ENCODE measurements at places on chromosomes 5 and 9.

GRCh38 chr5:173680660-173681242 is 64.3 kb upstream of the BOD1 start:
- DNase-seq: no peak

GRCh38 chr5:107567901-107568671 is 102.7 kb downstream of the EFNA5 start:
- DNase-seq: no peak

DNA sequence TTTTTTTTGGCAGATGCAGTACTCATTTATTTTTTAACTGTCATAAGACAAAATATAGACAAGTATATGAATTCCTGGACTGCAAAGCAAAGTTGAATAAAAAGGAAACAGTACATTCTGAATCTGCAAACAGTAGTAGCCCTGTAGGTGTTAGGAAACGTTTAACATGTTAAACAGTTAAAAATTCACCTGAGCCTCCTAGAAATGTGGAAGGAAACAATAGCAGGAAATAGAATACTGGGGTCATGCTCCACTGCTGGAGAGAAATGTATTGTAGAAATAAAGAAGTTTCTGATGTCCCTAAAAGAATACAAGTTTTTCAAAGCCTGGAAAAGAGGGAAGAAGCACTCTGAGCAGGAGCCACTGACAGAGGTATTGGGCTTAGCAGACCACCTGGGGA is 866.0 kb downstream of the PTPRD start:
- DNase-seq: no peak

- no peak for DNase-seq
These were observed 5.5 kb downstream of the ARHGEF28 start for GRCh38 chr5:73631500-73631899.

DNA sequence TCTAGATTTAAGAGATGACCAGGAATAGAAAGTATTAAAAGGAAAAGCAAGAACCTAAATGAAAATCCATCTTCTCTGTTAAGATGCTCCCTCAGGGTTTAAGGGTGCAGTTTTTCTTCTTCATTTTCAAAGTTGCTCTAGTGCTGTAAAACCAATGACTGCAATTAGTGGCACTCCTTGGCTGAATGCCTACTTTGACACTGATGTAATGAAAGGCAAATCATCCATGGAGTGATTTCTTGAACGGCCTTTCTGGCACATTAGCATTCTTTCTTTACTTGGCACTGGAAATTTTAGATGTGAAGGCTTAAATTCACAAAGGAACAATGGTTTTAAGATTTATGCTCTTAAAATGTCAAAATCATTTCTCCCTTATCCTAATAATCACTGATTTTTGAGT is 19.3 kb upstream of the ISCA1 start:
- no peak for DNase-seq

DNA sequence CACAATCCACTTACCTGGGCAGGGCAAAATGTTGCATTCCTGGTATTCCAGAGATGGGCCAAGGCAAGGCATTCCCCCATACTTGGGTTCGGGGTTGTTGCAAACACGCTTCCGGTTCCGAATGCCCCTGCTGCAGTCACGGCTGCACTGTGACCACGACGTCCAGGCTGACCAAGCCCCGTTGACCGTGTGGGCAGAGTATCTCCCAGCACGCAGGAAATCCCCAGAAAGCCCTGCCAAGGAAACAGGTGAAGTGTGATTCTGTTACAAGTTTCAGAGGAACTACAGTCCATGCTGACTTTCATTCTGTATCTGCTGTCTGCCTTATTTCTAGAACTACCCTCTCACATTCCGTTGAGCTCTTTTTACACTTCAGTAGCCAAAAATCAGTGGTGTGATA is 483.0 kb downstream of the SEMA5A start:
- DNase-seq: no peak

GRCh38 chr5:146560205-146560812 is 44.3 kb upstream of the GPR151 start:
- DNase-seq: no peak

GRCh38 chr9:20409321-20410092 is 212.8 kb downstream of the MLLT3 start:
- no peak for DNase-seq

GRCh38 chr5:6340100-6340499 is 38.2 kb downstream of the MED10 start:
- DNase-seq: no peak

GRCh38 chr9:121837113-121837961 is 185.9 kb downstream of the DAB2IP start:
- DNase-seq: no peak

- no peak for DNase-seq
These were observed 103.6 kb upstream of the SHB start for GRCh38 chr9:38172586-38172985.

GRCh38 chr9:135813671-135814290 is 93.6 kb downstream of the CAMSAP1 start:
- no peak for DNase-seq

DNA sequence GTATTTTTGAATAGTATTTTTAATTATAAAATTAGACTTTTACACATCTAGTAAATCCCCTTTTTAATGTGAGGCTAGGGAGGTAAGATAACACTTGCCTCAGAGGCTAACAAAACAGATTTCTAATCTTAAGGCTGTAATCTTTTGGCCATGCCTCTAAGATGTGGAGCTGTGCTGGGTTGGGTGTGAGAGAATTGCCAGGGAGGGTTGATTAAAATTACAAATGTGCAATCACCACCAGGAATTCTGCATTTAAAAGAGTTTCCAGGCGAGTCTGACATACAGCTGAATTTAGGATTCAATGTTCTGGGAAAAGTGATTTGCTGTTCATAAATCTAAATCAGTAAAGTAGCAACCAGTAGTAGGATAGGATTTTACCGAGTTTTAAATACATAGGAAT is 73.3 kb downstream of the NUDT12 start:
- DNase-seq: no peak

- no peak for DNase-seq
These were observed 7.1 kb upstream of the PCSK1 start for GRCh38 chr5:96440185-96440538.

- DNase-seq: no peak
These were observed 117.9 kb downstream of the NXNL2 start for GRCh38 chr9:88652876-88653275.

DNA sequence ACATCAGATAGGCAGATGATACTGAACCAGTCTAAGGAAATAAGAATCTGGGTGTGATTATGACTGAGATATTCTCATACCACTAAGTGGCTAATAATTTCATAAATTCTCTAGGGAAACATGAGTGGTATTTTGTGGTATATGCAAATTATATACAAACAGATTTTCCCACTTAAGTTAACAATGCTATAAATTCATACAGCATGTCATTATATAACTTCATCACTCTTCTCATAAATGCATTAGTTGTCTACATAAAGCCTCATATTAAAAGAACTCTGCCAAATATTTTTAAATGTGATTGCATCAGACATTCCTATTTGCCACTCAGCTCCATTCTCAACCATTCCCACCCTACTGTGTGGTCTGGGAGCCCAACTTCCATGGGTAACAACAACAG is 226.5 kb downstream of the TLE1 start:
- no peak for DNase-seq

GRCh38 chr5:105872569-105873270 is 1798.0 kb downstream of the EFNA5 start:
- DNase-seq: no peak

DNA sequence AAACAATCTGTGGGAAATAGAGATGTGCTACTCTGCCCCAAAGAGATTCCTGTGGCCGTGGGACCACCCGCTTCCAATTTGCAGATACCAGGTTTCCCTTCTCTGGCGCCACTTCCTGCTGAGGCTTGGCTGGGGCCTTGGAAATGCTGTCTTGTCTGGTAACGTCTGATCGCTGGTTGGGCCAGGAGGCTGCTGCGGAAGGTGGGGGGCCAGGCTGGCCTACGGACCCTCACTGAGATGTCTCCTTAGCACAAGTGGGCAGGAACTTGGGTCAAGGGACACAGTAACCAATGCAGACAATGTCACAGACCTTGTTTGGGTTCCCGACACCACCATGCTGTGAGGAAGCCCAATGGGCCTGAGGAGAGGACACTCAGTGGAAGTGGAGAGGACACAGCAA is 31.7 kb upstream of the IRX4 start:
- no peak for DNase-seq

DNA sequence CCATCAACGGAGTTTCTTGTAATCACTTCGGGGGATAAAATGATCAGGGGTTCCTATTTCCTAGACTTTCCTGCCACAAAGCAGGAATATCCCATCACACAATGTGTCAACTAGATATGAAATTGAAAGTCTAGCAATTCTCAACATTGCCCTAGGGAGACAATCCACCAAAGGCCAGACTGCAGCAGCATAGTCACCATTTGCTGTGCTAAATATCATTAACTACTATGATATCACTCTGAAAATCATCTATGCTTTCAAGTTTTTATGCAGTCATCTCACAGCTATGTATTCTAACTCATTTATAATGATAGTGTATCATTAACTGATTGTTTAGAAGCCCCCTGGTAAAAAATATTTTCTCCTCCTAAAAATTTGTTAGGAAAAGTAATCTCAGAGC is 342.6 kb upstream of the CDH6 start:
- DNase-seq: no peak

- DNase-seq: no peak
These were observed 65.4 kb upstream of the SLC1A1 start for GRCh38 chr9:4424891-4425290.

DNA sequence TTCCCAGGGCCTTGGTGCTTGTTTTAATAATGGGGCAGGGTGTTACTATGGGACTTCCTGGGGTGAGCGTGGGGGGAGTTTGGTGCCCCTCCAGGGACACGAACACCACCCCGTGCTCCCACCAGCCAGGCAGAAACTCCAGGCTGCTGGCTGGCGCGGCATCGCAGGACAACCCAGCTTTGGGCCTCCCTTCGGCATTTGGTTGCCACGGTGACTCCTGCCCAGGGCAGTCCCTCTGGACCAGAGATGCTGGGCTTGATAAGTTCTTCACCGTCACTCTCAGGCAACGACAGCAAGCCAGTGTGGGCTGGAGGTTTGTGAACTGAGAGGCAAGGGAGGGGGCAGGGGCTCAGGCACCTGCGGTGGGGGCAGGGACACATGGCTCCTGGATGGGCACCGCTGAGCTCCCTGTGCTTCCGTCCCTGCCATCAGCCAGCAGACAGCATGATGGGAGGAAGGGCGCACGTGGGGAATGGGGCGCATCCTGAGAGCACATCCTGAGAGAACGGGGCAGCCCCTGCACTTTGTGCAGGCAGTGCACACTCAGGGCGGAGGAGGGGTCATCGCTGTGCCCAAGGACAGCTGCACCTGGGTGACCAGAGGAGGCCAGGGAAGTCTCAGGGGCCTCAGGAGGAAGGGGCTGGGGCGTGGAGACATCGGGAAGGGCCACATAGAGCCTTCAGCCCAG is 116.4 kb downstream of the RXRA start:
- no peak for DNase-seq

- no peak for DNase-seq
These were observed 249.6 kb downstream of the AOPEP start for GRCh38 chr9:94976077-94976476.

- DNase-seq: no peak
These were observed 520.6 kb downstream of the CTNND2 start for GRCh38 chr5:11383506-11384095.

DNA sequence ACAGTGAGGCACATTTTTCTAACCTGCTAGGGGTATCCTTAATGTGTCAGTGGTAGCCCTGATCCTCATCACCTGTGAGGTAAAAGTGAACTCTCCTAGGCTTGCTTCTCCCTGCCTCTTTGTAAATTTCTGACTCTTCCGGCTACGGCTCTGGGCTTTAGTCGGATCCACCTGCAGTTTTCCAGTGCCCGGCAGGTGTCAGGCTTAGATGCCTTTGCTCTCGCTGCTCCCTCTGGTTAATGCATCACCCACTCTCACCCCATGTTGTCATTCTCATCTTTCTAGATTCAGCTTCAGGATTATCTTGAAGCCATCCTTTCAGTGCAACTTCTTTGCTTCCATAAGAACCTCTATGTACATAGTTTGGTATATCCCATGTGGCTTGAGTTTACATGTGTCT is 3.6 kb downstream of the CEP78 start:
- DNase-seq: no peak

GRCh38 chr5:158648631-158649030 is 451.1 kb downstream of the EBF1 start:
- DNase-seq: no peak

DNA sequence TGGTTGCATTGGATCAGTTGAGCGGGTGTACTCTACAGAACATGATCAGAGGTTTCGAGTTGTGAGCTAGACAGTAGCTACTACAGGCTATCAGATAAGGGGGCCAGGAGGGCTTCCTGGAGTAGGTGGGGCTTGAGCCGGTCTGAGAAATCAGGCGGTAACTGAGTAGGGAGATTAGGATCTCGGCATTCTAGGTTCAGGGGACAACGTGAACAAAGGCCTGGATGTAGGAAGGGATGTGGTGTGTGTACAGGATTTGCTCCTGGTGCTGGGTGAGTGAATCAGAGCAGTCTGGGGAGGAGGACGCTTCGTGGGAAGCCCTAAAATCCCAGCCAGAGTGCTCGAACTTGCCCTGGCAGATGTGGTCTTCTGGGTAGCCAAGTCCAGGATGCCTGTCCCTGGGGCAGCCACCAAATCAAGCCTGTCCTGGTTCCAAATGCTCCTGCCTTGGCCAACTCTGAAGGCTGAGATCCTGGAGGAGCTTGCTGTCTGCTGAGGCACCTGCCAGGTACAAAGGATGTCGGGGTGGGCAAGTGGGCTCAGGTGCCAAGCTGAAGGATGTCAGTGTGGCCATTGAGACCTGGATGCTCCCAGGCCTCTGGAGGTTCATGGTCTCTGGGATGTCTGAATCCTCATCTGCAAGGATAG is 33.4 kb downstream of the STC2 start:
- DNase-seq: no peak

All from stimulated activated CD8-positive, alpha-beta memory T cell treated with anti-CD3 and anti-CD28 coated beads, Interleukin-15, amount 100 ng/mL, for 1 hour (primary cell).